ENCODE measurements at places on chromosomes 3 and 15.

- DNase-seq, result no peak
Measured at GRCh38 chr3:39323494-39323893, 6.0 kb upstream of the CCR8 start.

GRCh38 chr3:155193868-155194267 is 99.6 kb downstream of the STRIT1 start:
- no peak for DNase-seq

DNA sequence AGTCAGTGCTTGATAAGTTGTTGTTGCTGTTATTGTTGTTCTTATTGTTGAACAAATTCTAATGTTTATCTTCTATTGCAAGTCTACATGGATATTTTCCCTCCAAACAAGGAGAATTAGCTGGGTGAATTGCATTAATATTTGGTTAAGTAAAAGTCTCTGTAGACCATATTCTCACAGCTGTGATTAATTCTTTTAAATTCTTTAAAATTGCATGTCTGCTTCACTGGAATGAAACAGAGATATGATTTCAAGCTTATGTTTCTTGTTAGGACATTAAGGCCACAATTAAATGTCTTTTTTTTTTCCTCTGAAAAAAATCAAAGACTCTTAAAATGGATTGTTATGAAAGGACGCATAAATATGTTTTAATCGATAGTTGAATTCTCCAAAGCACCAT is 153.4 kb downstream of the EBLN2 start:
- DNase-seq, result no peak

- DNase-seq, result no peak
Measured at GRCh38 chr3:40170395-40170794, 139.1 kb upstream of the EIF1B start.

DNA sequence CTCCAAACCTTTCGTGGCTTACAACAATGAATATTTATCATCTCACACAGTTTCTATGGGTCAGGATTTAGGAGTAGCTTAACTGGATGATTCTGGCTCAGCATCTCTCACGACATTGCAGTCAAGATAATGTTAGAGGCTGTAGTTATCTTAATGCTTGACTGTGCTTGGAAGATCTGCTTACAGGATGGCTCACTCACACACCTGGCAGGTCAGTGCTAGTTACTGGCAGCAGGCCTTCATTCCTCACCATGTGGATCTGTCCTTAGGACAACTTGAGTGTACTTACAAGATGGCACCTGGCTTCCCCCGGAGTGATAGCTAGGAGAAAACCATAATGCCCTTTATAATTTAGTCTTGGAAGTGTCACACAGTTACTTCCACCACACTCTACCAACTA is 32.8 kb upstream of the OXTR start:
- no peak for DNase-seq

DNA sequence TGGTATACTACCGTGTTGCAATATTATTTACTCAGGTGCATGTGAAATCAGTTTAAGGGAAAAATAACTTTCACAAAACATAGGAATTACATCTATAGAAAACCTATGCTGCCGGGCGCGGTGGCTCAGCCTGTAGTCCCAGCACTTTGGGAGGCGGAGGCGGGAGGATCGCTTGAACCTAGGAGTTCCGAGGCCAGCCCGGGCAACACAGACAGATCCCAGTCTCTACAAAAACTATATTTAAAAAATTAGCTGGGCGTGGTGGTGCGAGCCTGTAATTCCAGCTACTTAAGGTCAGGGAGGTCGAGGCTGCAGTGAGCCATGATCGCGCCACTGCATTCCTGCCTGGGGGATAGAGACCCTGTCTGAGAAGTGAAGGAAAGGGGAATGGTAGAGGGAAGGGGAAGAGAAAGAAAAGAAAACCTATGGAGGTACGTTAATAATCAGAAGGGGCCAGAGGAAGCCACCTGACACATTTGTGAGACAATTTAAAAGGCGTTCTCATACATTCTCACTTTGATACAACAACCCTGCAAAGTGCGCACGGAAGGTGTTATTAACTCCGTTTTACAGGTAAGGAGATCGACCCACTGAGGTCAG is 456 bp upstream of the TMEM62 start:
- DNase-seq, result no peak

- no peak for DNase-seq
Measured at GRCh38 chr15:76299786-76300185, 11.5 kb downstream of the ETFA start.

- DNase-seq, result no peak
Measured at GRCh38 chr3:86051058-86051457, 939.9 kb downstream of the VGLL3 start.

- DNase-seq, result no peak
Measured at GRCh38 chr3:195838714-195839113, 27.0 kb upstream of the MUC4 start.

GRCh38 chr15:66770518-66771350 is 68.7 kb downstream of the SMAD6 start:
- no peak for DNase-seq

DNA sequence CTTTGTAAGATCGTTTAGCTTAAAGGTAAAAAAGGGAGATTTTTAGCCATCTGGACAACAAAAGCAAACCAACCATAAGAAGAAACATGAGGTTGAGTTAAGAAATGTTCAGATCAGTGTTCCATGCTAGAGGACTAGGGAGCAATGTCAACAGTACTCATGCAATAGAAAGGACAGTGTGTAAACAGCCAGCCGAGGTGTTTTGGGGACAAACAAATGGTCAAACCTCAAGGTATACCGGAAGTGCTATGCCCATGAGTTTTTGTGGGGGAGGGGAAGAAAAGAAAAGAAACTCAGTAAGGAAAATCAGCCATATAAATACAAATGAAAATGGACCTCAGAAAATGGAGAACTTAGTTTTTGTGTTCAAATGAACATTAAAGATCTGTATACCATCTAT is 289.5 kb upstream of the GRM7 start:
- no peak for DNase-seq

- DNase-seq, result no peak
Measured at GRCh38 chr15:94083467-94084052, 147.8 kb upstream of the MCTP2 start.

DNA sequence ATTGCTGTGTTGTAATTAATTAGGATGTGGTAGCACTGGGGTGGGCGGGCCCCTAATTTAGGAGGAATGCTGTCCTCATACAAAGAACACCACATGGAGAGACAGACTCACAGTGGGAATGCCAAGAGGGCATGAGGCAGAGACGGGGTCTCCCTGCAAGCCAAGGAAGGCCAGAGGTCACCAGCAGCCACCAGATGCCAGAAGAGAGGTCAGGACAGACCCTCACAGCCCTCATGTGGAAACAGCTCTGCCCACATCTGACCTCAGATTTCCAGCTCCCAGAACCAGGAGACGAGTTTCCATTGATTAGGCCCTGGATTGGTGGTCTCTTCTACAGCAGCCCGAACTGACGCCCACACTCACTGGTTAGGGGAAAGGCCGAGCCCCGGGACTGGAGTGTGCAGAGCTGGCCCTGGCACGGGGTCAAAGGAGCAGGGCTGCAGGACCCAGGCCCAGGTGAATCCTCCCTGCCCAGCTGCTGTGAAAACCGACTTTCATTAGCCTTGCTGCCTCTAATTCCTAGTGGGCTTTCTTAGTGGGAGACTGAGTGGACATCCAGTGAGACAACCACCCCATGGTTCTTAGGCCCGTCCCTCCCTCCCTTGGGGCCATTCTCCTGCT is 43.0 kb upstream of the SLC41A3 start:
- DNase-seq, result no peak

All from stimulated activated CD4-positive, alpha-beta T cell treated with anti-CD3 and anti-CD28 coated beads, Interleukin-1b, Interleukin-23, amount 100 ng/mL, for 1 hour (primary cell).